T1000 (cell line): ENCODE measurements at places on chromosomes 2 and 18.

- no peak for DNase-seq
Measured at GRCh38 chr2:241015439-241015838, 17.0 kb downstream of the SNED1 start.

- no peak for DNase-seq
Measured at GRCh38 chr2:120441744-120442471, 96.0 kb downstream of the INHBB start.

DNA sequence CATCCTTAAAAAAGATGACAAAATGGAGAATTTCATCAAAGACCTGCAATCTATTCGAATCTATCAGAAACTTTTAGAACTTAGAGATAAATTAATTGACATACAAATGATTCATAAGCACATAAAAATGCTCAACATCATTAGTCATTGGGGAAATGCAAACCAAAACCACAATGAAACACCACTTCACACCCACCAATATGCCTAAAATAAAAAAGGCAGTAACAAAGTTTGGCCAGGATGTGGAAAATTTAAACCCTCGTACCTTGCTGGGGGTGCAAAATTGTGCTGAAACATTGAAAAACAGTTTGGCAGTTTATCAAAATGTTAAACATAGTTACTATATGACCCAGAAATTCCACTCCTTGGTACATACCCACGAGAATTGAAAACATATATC is 11.5 kb upstream of the EIF2AK3 start:
- DNase-seq: no peak

DNA sequence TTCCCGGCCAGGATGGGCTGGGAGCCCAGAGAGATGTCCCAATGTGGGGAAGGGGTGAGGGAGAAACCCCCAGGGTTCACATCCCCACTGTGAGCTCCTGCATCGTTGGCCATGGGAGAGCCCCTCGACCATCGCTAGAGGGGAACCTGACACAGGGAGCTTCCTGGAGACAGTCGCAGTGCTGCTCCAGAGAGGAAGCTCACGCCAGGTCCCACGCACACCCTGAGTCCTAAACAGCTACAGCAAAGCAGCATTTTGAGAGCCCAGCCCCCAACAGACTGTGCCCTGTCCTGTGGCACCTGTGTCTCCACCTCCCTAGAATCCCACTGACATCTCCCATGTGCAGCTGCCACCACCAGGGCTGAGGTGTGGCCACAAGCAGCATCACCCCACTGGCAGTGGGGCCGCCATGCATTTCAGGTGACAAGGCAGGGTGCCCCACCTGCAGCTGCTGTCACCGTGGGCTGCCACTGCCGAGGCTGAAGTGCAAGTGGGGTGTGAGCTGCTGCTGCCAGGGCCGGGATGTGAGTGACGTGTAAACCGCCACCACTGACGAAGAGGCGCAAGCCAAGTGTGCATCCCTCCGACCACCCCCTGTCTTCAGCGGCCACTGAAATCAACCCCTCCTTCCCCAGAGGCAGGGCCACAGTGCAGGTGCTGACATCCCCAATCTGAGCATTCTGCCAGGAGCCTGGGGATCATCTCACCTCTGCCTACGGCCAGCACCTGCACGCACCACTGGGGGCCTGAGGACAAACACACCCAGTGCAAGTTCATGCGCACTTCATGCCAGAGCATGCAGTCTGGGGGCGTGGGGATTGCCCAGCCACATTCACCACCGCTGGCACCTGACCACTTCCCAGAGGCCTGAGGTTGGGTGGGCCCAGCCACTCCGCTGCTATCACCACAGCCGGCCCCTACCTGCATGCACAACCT is 467.7 kb upstream of the SALL3 start:
- DNase-seq: no peak

DNA sequence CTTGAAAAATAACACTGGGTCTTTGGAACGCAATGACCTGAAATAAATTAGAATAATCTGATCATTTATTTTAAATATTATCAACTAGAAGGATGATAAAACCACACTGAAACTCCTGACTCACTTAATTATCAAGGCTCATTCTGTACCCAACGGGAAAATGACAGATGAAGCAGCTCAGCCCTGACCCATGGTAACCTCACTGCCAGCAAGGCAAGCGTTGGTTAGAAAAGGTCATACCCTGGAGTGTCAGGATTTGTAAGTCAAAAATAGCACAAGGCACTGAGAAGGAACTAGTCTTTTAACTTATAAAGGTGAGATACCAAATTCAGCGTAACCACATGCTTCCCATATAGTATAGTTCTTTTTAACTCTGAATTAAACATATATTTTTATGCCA is 277.5 kb downstream of the ETAA1 start:
- no peak for DNase-seq

GRCh38 chr2:199754766-199755165 is 96.2 kb downstream of the FTCDNL1 start:
- DNase-seq: no peak

DNA sequence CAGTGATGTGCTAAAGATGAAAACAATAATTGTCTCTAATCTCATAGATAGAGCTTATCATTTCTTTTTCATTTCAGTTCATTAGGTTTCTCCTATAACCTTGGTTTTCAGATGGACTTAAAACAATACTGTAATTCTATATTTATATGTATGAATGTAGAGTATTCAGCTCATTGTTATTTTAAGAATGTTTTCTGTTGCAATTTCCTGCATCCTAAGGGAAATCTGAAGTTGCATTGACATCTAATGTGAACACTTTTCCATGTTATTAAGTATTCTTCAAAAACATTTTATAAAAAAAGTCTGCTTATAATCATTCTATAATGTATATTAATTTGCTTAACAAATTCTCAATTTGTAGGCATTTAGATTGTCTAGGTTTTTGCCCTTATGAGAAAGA is 288.9 kb downstream of the XIRP2 start:
- DNase-seq: no peak

DNA sequence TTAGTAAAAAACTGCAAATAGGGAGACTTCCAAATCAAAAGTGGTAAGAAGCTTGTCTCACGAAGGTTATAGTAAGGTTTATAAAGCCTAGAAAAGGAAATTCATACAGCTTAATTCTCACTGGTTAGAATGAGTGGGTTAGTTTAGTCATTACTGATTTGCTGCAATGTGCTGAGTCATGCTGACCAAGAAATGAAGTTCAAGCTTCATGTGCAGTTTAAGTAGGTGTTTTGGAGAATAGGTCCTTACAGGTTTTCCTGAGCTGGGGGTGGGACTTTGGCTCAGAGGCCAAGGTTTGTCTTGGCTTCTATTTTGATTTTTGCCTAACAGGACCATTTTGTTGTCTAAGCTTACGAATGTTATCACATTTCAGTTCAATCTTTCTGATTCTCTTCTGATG is 15.1 kb downstream of the CLIP4 start:
- DNase-seq: no peak

GRCh38 chr2:28463211-28463816 is 32.5 kb upstream of the PLB1 start:
- no peak for DNase-seq

GRCh38 chr2:37454851-37455762 is 110.7 kb downstream of the QPCT start:
- DNase-seq: no peak

- no peak for DNase-seq
Measured at GRCh38 chr18:6427286-6427685, 12.6 kb upstream of the L3MBTL4 start.

- DNase-seq: no peak
Measured at GRCh38 chr2:128520791-128521190, 202.1 kb upstream of the HS6ST1 start.

DNA sequence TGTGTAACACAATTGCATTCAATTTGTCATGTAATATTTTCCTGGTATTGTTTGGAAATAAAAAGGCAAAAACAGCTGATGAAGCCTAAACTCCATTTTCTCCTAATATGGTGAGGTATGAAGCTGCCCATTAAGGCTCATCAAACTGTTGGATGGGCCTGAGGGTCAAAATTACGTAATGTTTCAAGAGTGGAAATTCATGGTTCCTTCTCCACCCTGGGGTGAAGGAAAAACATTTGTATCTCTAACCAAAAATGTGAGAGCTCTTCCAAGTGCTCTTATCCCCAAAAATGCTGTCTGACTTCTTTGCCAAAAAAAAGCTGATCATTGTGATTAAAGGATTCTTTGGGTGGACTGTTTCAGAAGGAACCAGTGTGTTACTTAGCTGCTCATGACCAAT is 91.8 kb downstream of the ARHGAP28 start:
- no peak for DNase-seq

DNA sequence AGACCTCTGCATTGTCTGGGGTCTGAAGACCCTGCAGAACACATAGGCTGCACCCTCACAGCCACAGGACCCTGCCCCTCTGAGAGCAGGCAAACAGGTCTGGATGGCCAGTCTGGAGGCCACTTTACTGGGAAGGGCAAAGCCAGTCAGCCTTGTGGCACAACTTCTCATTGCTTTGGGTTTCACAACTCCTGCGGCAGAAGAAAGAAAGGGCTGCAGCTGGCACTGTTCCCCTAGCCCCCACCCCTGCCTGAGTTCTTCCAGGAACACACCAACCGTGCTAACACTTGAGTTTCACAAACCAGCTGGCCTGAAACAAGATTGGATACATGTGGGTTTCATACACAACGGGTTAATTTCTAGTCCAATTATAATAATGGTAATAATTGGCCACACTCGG is 276.5 kb upstream of the MGAT5 start:
- DNase-seq: no peak

DNA sequence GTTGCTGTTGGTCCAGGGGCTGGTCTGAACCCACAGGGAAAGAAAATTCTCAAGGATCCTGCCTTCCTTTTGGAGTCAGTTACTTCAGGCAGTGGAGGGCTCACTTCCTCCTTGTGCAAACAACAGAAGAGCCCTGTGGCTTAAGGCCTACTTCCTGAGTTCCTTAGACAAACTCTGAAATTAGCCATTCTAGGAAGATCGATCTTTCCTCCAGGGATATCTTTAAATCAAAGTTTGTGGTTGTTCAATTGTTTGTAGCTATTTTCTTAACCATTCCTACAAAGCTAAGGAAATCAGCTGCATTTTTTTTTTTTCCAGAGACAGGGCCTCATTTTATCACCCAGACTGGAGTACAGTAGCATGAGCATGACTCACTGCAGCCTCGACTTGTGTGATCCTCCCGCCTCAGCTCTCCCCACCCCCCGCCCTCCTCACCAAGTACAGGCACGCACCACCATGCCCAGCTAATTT is 156.0 kb downstream of the TANC1 start:
- peak; percentile 18 for DNase-seq

- DNase-seq: peak; percentile 69
Measured at GRCh38 chr2:69012310-69013141, 453 bp upstream of the ANTXR1 start.

GRCh38 chr2:221109552-221109951 is 462.6 kb downstream of the EPHA4 start:
- DNase-seq: no peak

- no peak for DNase-seq
Measured at GRCh38 chr18:55781481-55781957, 193.5 kb upstream of the TCF4 start.

DNA sequence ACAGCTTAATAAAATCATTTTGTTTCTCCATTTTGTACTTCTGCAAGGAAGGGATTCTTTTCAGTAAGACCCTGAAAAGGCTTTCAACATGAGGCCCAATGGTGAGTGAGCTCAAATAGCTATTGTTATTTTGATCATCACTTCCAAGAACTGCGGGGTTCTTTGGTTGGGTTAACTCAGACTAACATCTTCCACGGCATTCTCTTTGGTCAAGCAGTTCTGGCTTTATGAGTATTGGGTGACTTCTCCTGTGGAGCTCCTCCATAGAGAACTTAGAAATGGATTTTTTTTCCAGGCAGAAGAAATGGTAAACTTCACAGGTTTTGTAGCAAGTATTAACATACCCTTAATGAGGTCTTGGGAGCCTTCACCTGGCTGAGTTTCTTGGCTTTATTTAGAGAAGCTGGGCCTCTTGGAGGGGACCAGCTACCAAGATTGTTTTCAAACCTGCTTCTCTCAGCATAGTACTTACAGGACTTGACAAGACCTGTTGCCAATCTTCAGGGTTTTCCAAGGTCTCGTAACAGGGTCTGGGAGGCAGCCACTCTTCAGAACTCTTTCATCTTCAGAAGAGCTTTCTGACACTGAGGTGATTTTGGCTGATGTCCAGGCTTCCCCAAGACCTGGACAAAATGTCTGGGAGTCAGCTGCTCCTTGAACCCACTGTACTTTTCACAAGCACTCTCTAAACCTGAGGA is 353.2 kb upstream of the ETAA1 start:
- no peak for DNase-seq

GRCh38 chr2:132609101-132609890 is 60.7 kb downstream of the LYPD1 start:
- DNase-seq: no peak

- DNase-seq: no peak
Measured at GRCh38 chr2:233168919-233169318, 82.6 kb upstream of the ATG16L1 start.

GRCh38 chr2:66069937-66070720 is 364.8 kb upstream of the MEIS1 start:
- DNase-seq: no peak

- no peak for DNase-seq
Measured at GRCh38 chr18:40957533-40958070, 997.4 kb upstream of the PIK3C3 start.

- no peak for DNase-seq
Measured at GRCh38 chr2:239890206-239890746, 134.9 kb downstream of the NDUFA10 start.

GRCh38 chr18:32771169-32771751 is 1.6 kb downstream of the KLHL14 start:
- DNase-seq: no peak

DNA sequence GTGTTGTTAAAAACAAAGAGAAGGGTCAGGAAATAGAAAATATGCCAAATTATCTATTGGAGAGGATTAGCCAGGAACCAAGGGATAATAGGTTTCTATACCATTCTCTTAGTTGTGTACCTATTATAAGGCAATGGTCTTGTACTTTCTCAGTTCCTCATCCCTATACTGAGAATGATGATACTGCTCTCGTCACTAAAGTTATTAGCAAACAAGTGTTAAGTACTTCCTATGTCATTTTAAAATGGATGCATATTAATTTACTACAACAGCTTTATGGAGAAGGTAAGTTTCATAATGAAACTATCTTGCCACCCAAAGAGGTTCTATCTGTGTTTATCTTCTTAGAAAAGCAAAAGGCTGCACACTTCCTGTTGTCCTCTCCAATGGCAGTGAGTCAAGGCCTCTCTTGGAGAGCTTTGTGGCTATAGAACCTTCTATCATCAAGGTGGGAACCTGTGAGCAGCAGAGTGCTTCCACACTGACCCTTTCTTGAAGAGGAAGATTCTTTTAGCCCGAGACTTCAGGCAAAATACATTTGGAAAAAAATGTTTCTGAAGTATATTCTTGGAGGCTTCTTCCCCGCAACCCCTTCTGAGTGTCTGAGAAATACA is 460.7 kb upstream of the FANCL start:
- no peak for DNase-seq

DNA sequence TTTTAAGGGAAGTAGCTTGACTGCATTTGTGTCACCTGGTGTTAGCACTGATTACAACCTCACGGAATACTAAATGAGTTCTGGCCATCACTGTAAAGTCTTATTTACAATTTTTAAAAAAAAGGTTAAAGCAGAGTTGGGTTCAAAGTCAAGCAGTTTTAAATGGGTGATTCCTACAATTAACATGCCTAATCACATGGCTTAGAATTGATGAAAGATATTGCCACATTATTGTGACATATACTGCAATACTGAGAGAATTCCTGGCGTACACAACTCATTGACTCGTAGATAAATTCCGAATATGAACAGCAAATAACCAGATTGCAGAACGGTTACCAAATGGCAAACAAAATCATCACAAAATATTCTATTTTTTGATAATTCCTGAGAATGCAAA is 34.2 kb downstream of the ROCK2 start:
- DNase-seq: no peak

- DNase-seq: no peak
Measured at GRCh38 chr2:128416109-128416785, 97.6 kb upstream of the HS6ST1 start.

GRCh38 chr2:137367361-137367760 is 596.9 kb upstream of the HNMT start:
- DNase-seq: no peak
